ENCODE measurements at places on chromosomes 6 and 20. TPM values are rescaled to one million over a fixed set of nuclear protein-coding genes. Genes with fewer than 3 reads are reported as not detected.

- DNase-seq: no peak
Measured at GRCh38 chr6:139376017-139376330, 1.5 kb upstream of the CITED2 start.

DNA sequence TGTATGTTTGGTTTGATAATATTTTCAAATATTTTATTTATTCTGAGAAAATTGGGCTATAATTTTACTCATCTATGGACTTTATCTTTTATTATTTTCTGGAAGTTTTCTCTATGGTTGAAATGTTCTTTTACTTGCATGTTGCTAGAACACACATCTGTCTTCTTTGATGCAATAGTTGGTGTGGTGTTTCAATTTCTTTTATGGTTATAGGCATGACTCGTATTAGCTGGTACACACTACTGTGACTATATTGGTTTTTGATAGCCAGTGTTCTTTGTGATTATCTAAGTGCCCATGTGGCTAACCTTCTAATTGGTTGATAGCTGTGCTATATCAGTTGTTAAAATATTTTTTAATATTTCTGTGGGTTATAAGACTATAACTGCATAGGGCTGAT lies 1343.3 kb upstream of the GJE1 start:
- no peak for DNase-seq

DNA sequence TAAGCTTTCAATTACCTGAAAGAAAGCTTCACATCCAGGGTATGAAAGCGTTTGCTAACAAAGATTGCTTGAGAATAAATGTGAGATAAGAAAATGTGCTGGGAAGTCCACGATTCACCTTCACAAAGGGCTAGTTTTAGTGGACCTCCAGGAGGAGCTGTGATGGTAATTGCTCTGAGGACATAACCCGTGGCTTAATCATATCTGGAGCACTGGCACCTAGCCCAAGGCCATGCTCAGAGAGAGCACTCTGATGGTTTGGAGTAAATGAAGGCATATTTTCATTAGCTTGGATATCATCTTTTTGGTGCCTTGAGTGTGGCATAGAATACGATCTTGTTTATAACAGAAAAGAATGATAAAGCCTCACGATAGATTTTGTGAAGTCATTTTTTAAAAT lies 46.9 kb upstream of the BACH2 start:
- no peak for DNase-seq

DNA sequence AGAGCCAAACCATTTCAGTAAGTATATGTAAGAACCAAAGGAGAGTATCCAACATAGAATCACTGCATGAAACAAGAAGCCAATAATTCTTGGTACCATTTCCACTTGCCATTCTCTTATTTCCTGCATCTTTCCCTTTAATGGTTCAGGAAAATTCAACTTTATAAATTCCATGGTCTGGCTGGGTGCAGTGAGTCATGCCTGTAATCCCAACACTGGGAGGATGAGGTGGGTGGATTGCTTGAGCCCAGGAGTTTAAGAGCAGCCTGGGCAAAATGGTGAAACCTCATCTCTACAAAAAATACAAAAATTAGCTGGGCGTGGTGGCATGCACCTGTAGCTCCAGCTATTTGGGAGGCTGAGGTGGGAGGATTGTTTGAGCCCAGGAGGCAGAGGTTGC lies 21.2 kb downstream of the NHLRC1 start:
- DNase-seq: no peak

DNA sequence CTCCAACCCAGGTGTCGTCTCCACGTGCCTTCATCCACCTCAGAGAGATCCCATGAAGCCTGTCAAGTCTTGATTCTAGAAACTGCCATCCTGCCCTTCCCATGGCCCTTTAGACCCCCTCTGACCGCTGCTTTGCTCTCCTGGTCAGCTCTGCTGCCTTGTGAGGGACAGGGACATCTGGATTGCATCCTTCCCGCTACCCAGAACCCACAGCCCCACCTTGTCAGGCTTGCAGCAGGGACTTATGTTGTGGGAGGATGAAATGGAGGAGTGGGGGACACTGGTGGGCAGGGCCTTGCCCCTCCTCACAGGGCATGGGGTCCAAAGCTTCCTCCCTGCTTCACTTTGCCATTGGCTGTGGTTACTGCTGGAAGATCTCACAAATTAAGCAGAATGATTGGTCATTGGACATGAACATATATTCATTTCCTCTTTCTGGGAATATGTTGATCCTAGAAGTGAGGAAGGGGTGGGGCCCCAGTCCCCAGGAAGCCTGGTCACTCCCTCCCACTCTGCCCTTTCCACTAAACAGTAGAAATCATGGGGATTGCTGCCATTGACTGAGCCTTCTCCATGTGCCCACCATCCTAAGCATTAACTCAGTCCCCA lies 4.5 kb downstream of the GLP1R start:
- no peak for DNase-seq

GRCh38 chr20:8271727-8272126 lies 139.7 kb downstream of the PLCB1 start:
- DNase-seq: no peak

GRCh38 chr6:119119989-119120388 lies 41.5 kb upstream of the FAM184A start:
- no peak for DNase-seq

- DNase-seq: no peak
Measured at GRCh38 chr6:165748390-165748789, 85.3 kb upstream of the PDE10A start.

DNA sequence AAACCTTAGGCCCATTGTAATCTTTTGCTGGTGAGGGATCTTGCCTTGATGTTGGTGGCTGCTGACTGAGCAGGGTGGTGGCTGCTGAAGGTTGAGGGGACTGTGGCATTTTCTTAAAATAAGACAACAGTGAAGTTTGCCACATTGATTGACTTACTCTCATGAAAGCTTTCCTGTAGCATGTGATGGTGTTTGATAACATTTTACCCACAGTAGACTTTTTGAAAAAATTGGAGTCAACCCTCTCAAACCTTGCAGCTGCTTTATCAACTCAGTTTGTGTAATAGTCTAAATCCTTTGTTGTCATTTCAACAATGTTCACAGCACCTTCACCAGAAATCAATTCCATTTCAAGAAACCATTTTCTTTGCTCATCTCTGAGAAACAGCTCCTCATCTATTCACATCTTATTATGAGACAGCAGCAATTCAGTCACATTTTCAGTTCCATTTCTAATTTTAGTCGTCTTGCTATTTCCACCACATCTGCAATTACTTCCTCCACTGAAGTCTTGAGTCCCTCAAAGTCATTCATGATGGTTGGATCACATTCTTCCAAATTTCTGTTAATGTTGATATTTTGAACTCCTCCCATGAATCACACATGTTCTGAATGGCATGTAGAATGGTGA lies 37.2 kb downstream of the CST9L start:
- DNase-seq: no peak

GRCh38 chr6:128754658-128755256 lies 128.2 kb upstream of the LAMA2 start:
- DNase-seq: no peak

GRCh38 chr20:58855506-58856389 lies 3.2 kb downstream of the GNAS start:
- no peak for DNase-seq

GRCh38 chr20:58875111-58875510 lies 22.6 kb downstream of the GNAS start:
- DNase-seq: no peak

BCL2L1 gene
- 53.4 TPM for total RNA-seq

All from activated B cell treated with CpG ODN at 0.5 μM for 24 hours (primary cell).